ENCODE measurements at places on chromosomes 11 and 22. TPM values are rescaled to one million over a fixed set of nuclear protein-coding genes. Genes with fewer than 3 reads are reported as not detected.

DNA sequence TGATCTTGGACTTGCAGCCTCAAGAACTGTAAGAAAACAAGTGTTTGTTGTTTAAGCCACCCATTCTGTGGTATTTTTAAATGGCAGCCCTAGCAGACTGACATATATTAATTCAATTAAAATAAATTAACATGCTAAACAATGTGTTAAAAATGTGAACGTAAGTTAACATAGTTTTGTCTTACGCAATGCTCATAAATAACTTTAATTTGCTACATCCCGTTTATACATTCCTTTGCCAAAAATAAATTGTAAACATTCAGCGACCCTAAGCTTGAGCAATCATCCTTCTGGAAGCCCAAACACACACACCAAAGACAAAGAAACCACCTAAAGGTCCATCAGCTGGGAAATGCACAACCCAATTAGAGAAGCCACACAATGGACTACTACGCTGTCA lies 70.4 kb downstream of the CELSR1 start:
- no peak overlapping the region for H3K27ac ChIP-seq
- H3K36me3 ChIP-seq: no peaks in the 10 kb centered on the region
- no peaks in the 10 kb centered on the region for H3K27me3 ChIP-seq
- H3K4me1 ChIP-seq: no peaks in the 10 kb centered on the region

MUC6 gene
- not detected for polyA plus RNA-seq

GRCh38 chr22:26318975-26319374 lies 110.1 kb upstream of the ASPHD2 start:
- no peak overlapping the region for H3K27ac ChIP-seq
- H3K4me1 ChIP-seq: peaks cover 2% of the 10 kb centered on the region
- no peak for DNase-seq
- no peak overlapping the region for H3K4me3 ChIP-seq
- H3K27me3 ChIP-seq: no peaks in the 10 kb centered on the region

- DNase-seq: peak; percentile 71
- H3K4me1 ChIP-seq: peaks cover 15% of the 10 kb centered on the region
- H3K27me3 ChIP-seq: no peaks in the 10 kb centered on the region
- H3K36me3 ChIP-seq: no peaks in the 10 kb centered on the region
These were observed 4.9 kb downstream of the ADORA2A start for GRCh38 chr22:24432059-24432853.

GRCh38 chr22:29391546-29391945 lies 3.2 kb upstream of the AP1B1 start:
- H3K36me3 ChIP-seq: peaks cover 2% of the 10 kb centered on the region
- no peak for DNase-seq
- H3K4me1 ChIP-seq: peaks cover 4% of the 10 kb centered on the region
- no peak overlapping the region for H3K27ac ChIP-seq
- no peak overlapping the region for H3K4me3 ChIP-seq

DNA sequence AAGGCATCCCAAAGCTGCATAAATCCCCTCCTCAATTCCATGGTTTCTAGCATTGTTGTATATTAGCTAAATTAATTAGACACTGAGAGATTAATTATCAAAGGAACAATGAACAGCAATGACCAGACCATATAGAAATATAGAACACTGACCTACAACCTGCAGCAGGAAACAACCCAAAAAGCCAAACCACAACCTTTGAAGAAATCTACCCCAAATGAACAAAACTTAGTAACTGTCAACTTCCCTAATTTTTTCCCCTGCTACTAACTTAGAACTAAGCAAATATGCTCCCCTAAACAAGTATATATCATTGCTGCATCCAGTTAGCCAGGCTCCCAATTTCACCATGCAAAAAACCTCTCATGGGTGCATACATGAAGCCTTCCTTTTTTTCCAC lies 268.0 kb upstream of the ANO3 start:
- H3K36me3 ChIP-seq: no peaks in the 10 kb centered on the region
- DNase-seq: no peak
- no peak overlapping the region for H3K27ac ChIP-seq
- no peaks in the 10 kb centered on the region for H3K4me1 ChIP-seq

- H3K27me3 ChIP-seq: no peaks in the 10 kb centered on the region
- H3K27ac ChIP-seq: no peak within 1 kb of the TSS
- no peaks in the 10 kb centered on the region for H3K4me1 ChIP-seq
- no peak for DNase-seq
- no peak within 1 kb of the TSS for H3K4me3 ChIP-seq
These were observed at the start of gene SPI1 for GRCh38 chr11:47378010-47378835. TSS of gene SPI1 (minus strand) at chr11:47378547. CDS start at chr11:47378353, 194 bp downstream.

GRCh38 chr22:32286290-32286840 lies 31.2 kb upstream of the SLC5A4 start:
- no peaks in the 10 kb centered on the region for H3K4me1 ChIP-seq
- H3K27ac ChIP-seq: no peak overlapping the region
- DNase-seq: no peak
- H3K27me3 ChIP-seq: no peaks in the 10 kb centered on the region
- H3K36me3 ChIP-seq: no peaks in the 10 kb centered on the region
- no peak overlapping the region for H3K4me3 ChIP-seq

TMEM126B gene
- 84.5 TPM for polyA plus RNA-seq

GRCh38 chr11:94557421-94557820 lies 9.7 kb upstream of the PIWIL4 start:
- no peak overlapping the region for H3K4me3 ChIP-seq
- no peaks in the 10 kb centered on the region for H3K36me3 ChIP-seq
- DNase-seq: peak; percentile 66
- no peaks in the 10 kb centered on the region for H3K4me1 ChIP-seq
- no peaks in the 10 kb centered on the region for H3K27me3 ChIP-seq

- no peaks in the 10 kb centered on the region for H3K27me3 ChIP-seq
- H3K4me3 ChIP-seq: no peak overlapping the region
- peaks cover 29% of the 10 kb centered on the region for H3K36me3 ChIP-seq
- H3K4me1 ChIP-seq: peaks cover 6% of the 10 kb centered on the region
These were observed 6.9 kb upstream of the CNTF start for GRCh38 chr11:58615559-58615958.

GRCh38 chr11:35798423-35798822 lies 135.8 kb downstream of the TRIM44 start:
- peak; percentile 29 for DNase-seq
- no peaks in the 10 kb centered on the region for H3K36me3 ChIP-seq
- H3K4me3 ChIP-seq: no peak overlapping the region
- no peaks in the 10 kb centered on the region for H3K27me3 ChIP-seq

DNA sequence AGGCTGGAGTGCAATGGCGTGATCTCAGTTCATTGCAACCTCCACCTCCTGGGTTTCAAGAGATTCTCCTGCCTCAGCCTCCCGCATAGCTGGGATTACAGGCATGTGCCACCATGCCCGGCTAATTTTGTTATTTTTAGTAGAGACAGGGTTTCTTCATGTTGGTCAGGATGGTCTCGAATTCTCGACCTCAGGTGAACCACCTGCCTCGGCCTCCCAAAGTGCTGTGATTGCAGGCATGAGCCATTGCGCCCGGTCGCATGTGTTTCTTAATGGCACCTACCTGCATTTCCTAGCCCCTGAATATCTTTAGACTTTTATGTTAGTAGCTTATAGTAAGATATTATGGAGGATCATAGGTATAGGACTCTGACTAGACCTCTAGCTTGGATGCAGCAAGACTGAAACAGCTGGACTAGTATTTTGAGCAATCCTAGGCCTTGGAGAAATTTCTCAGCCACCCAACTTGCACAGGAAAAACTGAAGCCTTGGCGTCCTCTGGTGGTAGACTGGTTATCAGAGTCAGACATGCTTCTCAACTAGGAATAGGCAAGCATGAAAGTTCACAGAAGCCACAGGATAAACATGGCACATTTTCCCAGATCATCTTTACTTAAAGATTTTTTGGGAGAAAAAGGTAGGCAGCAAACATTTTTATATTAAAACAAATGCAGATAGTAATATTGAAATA lies 22.7 kb upstream of the C1QTNF4 start:
- peaks cover 6% of the 10 kb centered on the region for H3K36me3 ChIP-seq
- peaks cover 11% of the 10 kb centered on the region for H3K4me1 ChIP-seq
- H3K4me3 ChIP-seq: no peak overlapping the region
- peak overlapping the region; percentile 11 for H3K27ac ChIP-seq
- H3K27me3 ChIP-seq: no peaks in the 10 kb centered on the region

KRTAP5-6 gene
- polyA plus RNA-seq: not detected

DNA sequence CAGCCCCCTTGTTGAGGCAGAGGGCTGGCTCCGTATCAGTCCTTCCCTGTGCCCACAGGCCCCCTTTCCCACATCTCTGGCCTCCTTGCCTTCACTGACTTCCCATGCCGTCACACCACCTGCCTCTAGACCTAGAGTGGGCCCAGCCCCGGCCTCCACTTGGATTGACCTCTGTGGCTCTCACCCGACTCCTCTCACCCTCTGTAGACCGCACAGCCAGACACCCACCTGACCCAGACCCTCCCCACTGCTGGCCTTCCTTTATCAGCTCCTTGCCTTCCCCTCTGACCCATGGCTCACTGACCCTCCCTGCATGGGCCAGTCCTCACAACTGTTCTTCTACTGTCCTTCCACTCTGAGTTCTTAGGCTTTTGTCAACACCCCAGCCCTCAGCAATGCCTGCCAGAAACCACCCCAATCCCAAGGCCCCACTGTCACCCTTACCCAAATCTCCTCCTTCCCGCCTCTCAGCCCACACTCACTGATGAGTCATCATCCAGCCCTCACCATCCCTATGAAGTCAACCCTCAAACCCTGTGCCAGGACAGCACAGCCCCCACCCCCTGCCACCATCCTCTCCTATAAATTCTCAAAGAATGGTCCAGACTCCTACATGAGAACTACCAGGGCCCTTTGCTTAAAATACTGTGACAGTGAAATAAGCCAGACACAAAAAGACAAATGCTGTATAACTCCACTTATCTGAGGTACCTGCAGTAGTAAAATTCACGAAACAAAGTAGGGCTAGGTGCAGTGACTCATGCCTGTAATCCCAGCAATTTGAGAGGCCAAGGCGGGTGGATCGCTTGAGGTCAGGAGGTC lies 53.4 kb downstream of the SCGB1A1 start:
- peaks cover 4% of the 10 kb centered on the region for H3K4me1 ChIP-seq
- no peaks in the 10 kb centered on the region for H3K27me3 ChIP-seq

- H3K27me3 ChIP-seq: no peaks in the 10 kb centered on the region
- H3K4me3 ChIP-seq: peak overlapping the region; percentile 73
- H3K27ac ChIP-seq: peak overlapping the region; percentile 87
- peaks cover 3% of the 10 kb centered on the region for H3K36me3 ChIP-seq
- peak; percentile 39 for DNase-seq
These were observed 884 bp downstream of the CENATAC start for GRCh38 chr11:118998822-118999221.

GRCh38 chr22:28025333-28025732 lies 106.3 kb upstream of the PITPNB start:
- no peak for DNase-seq
- H3K36me3 ChIP-seq: no peaks in the 10 kb centered on the region
- H3K4me3 ChIP-seq: no peak overlapping the region
- peaks cover 14% of the 10 kb centered on the region for H3K4me1 ChIP-seq

CHRNA10 gene
- polyA plus RNA-seq: 0.16 TPM

DNA sequence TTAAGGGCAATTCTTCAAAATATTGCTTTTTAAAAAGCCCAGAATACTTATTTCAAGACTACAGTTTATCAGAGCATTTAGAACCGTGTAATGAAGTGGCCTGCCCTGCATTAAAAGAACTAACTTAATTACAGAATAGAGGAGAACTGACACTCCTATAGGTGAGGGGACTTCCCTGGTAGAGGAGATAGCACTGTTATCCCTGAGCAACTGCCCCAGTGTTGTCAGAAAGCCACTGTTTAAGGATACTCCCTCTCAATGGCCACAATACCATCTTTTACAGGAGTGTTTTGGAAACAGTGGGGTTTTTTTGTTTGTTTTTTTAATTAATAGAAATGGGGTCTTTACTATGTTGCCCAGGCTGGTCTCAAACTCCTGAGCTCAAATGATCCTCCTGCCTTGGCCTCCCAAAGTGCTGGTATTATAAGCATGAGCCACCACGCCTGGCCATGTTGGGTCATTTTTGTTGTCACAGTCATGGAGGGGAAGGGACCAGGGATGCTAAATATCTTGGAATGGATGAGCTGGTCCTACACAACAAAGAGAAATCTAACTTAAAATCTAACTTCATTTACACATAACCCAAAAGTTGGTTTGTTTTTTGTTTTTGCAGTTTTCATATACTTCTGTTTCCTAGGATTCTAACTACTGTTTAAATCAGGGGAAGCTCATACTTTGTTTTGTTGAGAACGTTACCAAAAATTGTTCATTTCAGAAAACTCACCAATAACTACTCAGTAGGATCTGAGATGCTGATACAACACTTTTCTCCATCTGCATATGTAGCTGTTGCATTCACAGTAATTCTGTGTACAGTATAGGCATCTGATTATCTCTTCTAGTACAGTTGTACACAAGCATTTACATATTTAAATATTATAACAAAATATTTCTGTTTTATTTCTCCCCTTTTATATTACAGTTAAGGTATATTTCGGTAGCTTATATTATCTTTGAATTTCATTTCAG lies 8.1 kb downstream of the RPL27A start:
- no peaks in the 10 kb centered on the region for H3K27me3 ChIP-seq
- H3K27ac ChIP-seq: no peak overlapping the region
- no peak for DNase-seq
- H3K36me3 ChIP-seq: peaks cover 20% of the 10 kb centered on the region
- peaks cover 14% of the 10 kb centered on the region for H3K4me1 ChIP-seq

TEX12 gene
- polyA plus RNA-seq: not detected

DNA sequence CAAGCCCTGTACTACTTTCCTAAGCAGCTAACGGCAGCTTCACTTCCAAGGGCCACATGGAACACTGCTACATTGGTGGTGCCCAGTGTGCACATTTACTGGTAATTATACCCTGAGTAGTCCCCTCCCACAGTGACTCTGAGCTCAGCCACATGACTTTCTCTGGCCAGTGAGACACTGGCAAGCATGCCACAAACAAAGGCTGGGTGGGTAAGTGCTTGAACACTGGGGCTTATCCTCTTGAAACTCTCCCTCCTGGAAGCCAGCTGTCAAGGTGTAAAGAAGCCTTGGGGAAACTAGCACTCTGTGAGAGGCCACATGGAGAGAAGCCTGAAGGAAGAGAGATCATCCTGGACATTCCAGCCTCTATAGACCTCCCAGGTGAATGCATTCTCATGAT lies 54.4 kb upstream of the DRD2 start:
- H3K27ac ChIP-seq: no peak overlapping the region

CBX7 gene
- polyA plus RNA-seq: 2.8 TPM

SAA1 gene
- not detected for polyA plus RNA-seq

GRCh38 chr22:28899199-28899853 lies 16.0 kb downstream of the ZNRF3 start:
- H3K36me3 ChIP-seq: no peaks in the 10 kb centered on the region
- peak; percentile 32 for DNase-seq
- H3K4me3 ChIP-seq: no peak overlapping the region

ST14 gene
- not detected for polyA plus RNA-seq

DNA sequence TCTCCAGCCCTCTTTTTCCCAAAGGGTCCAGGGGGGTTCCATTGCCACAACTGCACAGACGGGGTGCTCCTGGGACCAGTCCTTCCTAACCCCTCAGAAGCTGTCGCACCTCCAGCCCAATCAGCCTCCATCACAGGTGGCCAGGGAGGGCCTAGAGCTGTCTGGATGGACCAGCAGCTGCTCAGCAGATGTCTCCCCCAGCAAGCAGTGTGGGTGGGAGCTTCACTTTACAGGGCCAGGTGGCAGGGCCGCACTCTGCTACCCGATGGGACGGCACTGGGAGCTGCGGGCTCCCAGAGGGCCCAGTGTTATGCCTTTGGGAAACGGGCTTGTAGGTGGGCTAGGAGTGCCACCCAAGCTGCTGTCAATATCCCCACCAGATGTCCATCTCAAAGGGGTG lies 120.5 kb downstream of the DSCAML1 start:
- DNase-seq: no peak
- no peaks in the 10 kb centered on the region for H3K4me1 ChIP-seq
- no peaks in the 10 kb centered on the region for H3K27me3 ChIP-seq
- H3K4me3 ChIP-seq: no peak overlapping the region
- no peaks in the 10 kb centered on the region for H3K36me3 ChIP-seq

GDPD5 gene
- polyA plus RNA-seq: 3.1 TPM

GRCh38 chr22:38171927-38172831 lies 9.5 kb downstream of the PLA2G6 start:
- H3K27ac ChIP-seq: no peak overlapping the region
- H3K36me3 ChIP-seq: no peaks in the 10 kb centered on the region

OPCML gene
- polyA plus RNA-seq: 2.8 TPM
